Left ventricle myocardium superior (tissue), 1 donor: ENCODE measurements at places on chromosomes 1 and 21.
A peak's percentile ranks its signal among the peaks of the same experiment; 100 is the strongest.

DNA sequence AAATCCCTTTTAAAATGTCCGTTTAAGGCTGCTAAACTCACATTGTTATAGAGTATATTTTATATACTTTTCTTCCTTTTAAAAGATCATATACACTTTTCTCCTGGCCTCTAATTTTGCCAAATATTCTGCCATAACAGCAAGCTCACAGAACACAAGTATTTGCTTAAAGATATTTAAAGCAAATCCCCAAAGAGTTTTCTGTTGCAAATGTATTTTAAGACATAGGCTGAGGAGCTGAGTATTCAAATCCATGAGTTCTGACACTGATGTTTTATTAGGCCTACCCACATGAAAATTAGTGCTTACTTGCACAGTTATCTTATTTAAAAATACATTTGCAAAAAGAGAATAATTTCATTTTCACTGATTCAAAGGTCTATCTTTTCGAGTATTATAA is 1.7 kb upstream of the PTPRC start:
- DNase-seq = no peak

- no peak for DNase-seq
Measured at GRCh38 chr1:31689854-31690253, 14.0 kb downstream of the COL16A1 start.

- no peak for DNase-seq
Measured at GRCh38 chr1:146049436-146049835, 27.9 kb upstream of the HJV start.

GRCh38 chr21:42019706-42020105 is 9.5 kb upstream of the ZBTB21 start:
- DNase-seq = no peak

GRCh38 chr1:19455353-19455752 is 30.0 kb downstream of the CAPZB start:
- DNase-seq = no peak

DNA sequence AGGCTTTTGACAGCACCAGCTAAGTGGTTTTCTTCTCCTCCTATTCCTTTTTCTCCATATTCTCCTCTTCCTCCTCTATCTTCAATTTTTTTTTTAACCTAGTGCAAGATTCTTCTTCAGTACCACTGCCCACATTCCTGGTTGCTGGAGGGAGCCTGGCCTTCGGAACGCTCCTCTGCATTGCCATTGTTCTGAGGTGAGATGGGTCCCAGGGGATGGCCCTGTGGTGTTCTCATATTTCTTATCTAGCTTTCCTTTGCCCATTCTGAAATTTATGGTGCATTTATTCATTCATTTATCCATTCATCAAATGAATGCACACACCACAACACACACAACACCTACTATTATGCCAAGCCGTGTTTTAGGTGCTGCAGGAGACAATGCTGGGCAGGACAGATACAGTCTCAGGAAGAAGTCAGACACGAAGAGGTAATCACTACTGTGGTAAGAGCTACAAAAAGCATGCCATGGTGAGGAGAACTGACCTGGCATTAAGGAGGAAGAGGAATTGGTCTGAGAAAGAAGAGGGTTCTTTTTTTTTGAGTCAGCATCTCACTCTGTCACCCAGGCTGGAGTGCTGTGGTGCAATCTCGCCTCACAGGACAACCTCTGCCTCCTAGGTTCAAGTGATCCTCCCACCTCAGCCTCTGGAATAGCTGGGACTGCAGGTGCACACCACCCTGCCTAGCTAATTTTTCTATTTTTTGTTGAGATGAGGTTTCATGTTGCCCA is 47.5 kb upstream of the TDRD10 start:
- DNase-seq = no peak

DNA sequence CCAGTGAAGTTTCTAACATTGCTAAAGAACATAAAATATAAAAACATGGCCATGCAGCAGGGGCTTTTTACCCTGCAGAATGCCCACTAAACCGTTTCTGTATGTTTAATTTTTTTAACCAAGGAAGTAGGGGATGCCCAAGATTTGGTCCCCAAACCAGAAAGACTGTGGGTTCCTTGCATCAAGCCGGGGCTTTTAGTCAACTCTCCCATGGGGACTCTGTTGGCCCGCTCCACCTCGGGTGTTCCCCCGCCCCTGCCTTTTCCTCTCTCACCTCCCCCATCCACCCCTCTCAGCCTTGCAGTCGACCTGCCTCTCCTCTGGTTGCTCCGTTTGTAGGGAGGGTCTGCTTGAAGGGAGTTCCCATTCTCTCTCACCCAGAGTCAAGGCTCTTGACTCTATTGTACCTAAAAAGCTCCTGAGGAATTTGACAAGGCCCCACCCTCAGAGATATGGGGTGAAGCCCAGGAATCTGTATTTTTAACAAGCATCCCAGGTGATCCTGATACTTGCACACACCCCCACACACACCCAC is 117.5 kb downstream of the TOMM20 start:
- no peak for DNase-seq

DNA sequence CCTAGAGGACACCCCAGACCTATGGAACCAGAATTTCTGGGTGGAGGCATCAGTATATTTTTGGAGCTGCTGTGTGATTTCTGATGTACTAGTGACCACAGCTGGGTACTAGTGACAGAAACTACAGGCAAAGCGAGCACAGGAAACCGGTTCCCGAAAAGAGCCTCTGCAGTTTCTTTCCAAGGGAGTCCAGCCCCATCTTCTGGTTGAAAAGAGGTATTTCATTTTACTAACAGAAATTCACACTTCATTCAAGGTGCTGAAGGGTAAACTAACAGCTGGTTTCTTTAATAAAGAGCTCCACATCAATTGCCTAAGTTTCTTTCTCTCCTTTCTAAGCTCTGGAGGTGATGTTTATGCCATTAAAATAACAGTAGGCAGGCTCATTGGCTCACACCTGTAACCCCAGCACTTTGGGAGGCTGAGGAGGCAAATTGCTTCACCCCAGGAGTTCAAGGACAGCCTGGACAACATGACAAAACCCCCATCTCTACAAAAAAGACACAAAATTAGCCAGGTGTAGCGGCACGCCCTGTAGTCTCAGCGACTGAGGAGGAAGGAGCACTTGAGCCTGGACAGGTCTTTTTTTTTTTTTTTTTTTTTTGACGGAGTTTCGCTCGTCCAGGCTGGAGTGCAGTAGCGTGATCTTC is 22.0 kb downstream of the THAP3 start:
- no peak for DNase-seq

- DNase-seq = peak; percentile 50
Measured at GRCh38 chr21:33036430-33037162, 10.9 kb downstream of the OLIG2 start.

DNA sequence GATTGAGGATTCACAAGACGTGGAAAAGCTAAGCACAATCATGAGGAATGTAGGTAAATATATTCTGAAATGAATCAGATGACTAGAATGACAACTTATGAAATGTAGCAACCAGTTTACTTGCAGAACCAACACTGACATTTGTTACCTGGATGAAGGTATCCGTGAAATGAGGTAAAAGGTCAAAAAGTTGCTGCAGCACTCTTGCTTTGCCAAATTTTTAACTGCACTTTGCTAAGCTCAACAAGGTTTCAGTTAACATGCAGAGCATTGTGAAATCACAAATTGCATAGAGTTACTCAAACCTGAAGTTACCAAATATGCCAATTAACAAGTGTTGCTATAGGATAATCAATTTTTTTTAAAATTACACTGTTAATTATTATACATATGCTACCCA is 1280.1 kb downstream of the KCNT2 start:
- DNase-seq = no peak

DNA sequence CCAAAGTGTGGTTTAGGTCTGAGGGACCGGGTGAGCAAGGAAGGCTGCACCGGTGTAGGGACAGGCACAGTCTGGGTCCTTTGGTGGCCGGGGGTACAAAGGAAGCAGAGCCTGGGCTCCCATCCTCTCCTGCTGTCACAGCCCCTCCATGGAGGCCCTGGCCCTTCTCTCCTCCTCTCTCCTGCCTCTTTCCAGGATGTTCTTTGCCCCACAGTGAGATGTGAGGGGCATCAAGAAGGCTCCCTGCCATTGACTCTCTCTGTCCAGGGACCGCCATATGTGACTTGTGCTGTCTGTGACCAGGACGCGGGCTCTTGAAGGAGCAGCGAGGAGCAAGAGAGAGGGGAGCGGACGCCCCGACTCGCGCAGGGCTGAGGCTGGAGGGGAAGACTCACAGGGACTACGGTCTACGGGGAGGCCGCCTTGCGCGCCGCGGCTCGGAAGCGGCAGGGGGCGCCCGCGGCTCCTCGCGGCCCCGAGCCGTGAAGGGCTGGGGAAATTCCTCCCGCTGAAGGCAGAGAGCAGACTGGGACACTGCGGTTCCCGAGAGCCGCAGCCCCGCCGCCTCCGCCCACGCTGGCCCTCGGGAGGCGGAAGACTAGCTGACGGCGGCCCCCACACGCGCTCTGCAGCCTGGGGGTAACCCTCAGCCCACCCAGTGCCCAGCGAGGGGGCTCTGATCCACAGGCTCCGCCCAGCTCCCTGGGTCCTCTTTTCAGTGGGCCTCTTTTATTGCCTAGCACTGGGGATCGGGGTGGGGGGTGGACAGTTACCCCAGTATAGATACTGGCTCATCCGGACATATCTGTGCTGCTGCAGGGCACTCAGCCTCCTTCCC is 40.8 kb downstream of the MAB21L3 start:
- DNase-seq = peak; percentile 86

- DNase-seq = no peak
Measured at GRCh38 chr1:93668951-93669350, 12.7 kb downstream of the BCAR3 start.

GRCh38 chr1:10915594-10915993 is 96.9 kb upstream of the TARDBP start:
- DNase-seq = no peak

DNA sequence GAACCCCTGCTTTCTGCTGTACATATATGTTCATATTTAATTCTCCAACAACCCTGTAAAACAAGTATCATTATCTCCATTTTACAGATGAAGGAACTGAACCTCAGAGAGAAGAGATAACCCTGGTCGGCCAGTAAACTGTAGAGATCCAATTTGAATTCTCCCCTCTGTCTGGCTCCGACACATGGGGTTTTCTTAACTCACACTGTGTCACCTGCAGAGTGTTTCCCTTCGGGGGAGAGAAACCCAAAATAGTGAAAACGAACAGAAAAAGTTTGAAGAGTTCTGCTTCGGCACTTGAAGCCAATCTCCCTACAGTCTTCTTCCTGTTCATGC is 17.4 kb upstream of the BCAR3 start:
- no peak for DNase-seq

DNA sequence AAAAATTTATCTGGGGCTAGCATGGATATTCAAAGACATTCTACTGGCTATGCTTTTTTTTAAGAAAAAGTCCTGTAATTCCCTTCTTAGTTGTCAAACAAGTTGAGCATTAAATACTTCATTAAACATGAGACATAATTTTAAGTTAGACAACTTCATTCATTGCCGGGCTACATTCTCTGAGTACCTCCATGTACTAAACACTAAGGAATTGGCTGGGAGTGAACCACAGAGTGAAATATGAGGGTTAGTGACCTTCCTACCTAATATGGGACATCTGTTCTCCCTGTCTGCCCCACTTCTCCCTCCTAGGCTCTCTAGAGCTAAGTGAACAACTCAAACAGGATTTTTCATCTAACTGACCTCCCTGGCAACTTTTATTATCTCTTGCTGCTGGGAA is 370.4 kb downstream of the VAV3 start:
- no peak for DNase-seq

- DNase-seq = no peak
Measured at GRCh38 chr1:24317081-24317480, 2.1 kb upstream of the GRHL3 start.
